PC-9 (cell line): ENCODE measurements at places on chromosomes 7 and 10. TPM values are rescaled to one million over a fixed set of nuclear protein-coding genes. Genes with fewer than 3 reads are reported as not detected.
A peak's percentile ranks its signal among the peaks of the same experiment; 100 is the strongest.

DNA sequence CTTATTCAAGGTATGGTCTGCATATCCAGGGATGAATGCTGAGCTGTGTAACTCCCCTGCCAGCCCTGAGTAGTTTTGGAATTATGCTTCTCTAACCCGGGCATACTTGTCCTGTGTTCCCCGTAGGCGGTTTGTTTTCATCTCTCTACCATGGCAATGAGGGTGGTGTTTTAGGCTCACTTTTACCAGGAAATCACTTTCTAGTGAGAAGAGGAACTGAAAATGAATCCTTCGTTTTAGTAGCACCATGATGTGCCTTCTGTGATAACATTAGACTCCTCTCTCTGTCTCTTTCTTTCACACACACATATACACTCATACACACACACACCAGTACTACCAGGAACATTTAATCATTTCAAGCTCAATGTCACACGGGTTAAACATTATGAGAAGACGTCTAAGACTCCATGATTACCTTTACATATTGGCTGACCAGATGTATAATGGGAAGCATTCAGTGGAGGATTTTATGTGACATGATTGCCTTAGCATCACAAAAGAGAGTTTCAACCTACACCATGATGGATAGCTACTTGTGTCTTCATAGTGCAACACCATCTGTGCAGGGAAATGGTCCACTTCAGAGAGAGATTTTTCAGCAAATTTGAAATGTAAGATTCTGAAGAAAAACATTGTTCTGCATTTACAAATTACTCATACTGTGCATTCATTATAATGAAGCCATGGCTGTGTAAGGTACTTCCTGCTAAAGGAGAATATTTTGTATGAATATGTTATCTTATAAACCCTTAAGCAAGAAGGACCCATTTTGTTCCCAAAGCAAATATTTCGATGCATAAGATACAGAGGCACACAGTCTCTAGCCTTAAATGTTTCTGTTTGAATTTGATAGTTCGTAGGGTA lies 31.0 kb upstream of the PFKP start:
- H3K4me1 ChIP-seq: no peaks in the 10 kb centered on the region
- DNase-seq: no peak
- no peaks in the 10 kb centered on the region for H3K36me3 ChIP-seq
- no peak overlapping the region for H3K4me3 ChIP-seq
- H3K27me3 ChIP-seq: peaks cover 55% of the 10 kb centered on the region

GRCh38 chr10:784403-785088 lies 95.1 kb upstream of the DIP2C start:
- no peak overlapping the region; the same call in 1 of the 2 replicates for H3K4me3 ChIP-seq
- no peak for DNase-seq
- H3K27ac ChIP-seq: no peak overlapping the region
- 0 out of 2 replicates have a peak, but pooled peaks cover 6% of the 10 kb centered on the region for H3K27me3 ChIP-seq

DNA sequence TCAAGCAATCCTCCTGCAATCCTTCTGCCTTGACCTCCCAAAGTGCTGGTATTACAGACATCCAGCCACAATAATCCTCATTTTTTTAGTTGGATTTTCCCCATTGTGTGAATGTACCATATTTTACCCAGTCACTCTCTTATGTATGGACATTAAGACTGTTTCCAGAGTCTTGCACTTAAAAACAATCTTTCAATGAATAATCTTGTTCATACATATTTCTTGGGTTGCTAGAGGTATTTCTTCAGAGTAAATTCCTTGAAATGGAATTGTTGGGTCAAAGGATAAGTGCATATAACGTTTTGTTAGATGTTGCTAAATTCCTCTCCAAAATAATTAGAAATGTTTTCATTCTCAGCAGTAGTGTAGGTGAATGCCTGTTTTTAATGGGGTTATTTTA lies 283.1 kb upstream of the KAT6B start:
- no peak for DNase-seq
- H3K36me3 ChIP-seq: no peaks in the 10 kb centered on the region
- no peaks in the 10 kb centered on the region for H3K27me3 ChIP-seq
- H3K4me1 ChIP-seq: 0 out of 2 replicates have a peak, but pooled peaks cover 4% of the 10 kb centered on the region
- H3K4me3 ChIP-seq: no peak overlapping the region
- H3K27ac ChIP-seq: no peak overlapping the region

- no peak overlapping the region for H3K27ac ChIP-seq
- no peak overlapping the region for H3K4me3 ChIP-seq
- H3K4me1 ChIP-seq: no peaks in the 10 kb centered on the region
- no peak for DNase-seq
- no peaks in the 10 kb centered on the region for H3K27me3 ChIP-seq
- H3K36me3 ChIP-seq: 0 out of 2 replicates have a peak, but pooled peaks cover 4% of the 10 kb centered on the region
These were observed 52.1 kb upstream of the MTURN start for GRCh38 chr7:30082686-30083085.

DNA sequence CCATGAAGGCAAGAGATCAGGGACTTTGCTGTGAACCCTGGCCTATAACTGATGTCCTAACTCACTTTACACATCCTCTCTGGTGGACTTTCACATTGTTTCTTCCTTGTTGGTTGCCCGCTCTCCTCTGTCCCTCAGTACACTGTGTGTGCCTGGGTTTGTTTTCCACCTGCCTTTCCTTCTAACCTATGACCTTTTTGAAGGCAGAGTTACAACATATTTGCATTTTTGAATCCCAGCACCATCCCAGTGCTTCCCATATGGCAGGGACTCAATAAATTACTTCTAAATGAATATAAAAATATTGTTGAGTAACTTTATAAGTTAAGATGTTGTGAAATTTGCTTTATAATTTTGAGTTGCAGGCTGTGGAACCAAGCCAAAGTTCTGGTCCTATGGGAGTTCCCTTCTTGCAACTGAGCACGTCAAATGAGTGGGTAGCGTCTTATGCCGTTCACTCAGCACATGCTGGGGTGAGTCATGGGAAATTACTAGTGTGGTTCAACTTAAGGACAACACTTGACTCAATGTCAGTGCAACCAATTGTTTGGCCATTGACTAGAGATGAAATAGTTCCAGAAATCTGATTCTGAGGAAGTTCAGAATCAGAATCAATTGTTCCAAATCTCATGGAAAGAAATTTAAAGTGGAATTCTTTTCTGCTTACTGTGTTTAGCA lies 250.9 kb downstream of the TWIST1 start:
- H3K27me3 ChIP-seq: no peaks in the 10 kb centered on the region
- no peak overlapping the region for H3K4me3 ChIP-seq
- H3K4me1 ChIP-seq: peaks cover 8% of the 10 kb centered on the region

GRCh38 chr10:132448248-132448731 lies 51.3 kb downstream of the PWWP2B start:
- H3K4me3 ChIP-seq: peak overlapping the region; percentile 64; the same call in 1 of the 2 replicates
- peak; percentile 58 for DNase-seq
- peak overlapping the region; percentile 99 for H3K27ac ChIP-seq
- no peaks in the 10 kb centered on the region for H3K36me3 ChIP-seq
- no peaks in the 10 kb centered on the region for H3K27me3 ChIP-seq

Gene PAX2
- not detected in 2 replicates for total RNA-seq

Gene TSPAN33
- 5.8 and 9.6 TPM in 2 replicates for total RNA-seq

Gene TACC2
- 15.8 and 19.6 TPM in 2 replicates for total RNA-seq
